ENCODE measurements at places on chromosomes 5 and 9.

- no peak for DNase-seq
Measured at GRCh38 chr9:92989561-92989960, 42.2 kb downstream of the FGD3 start.

GRCh38 chr5:53950621-53951020, 359.8 kb downstream of the ARL15 start:
- DNase-seq, result no peak

- no peak for DNase-seq
Measured at GRCh38 chr5:140554454-140554853, 2.8 kb downstream of the SRA1 start.

GRCh38 chr9:138024131-138024530, 146.5 kb downstream of the CACNA1B start:
- no peak for DNase-seq

DNA sequence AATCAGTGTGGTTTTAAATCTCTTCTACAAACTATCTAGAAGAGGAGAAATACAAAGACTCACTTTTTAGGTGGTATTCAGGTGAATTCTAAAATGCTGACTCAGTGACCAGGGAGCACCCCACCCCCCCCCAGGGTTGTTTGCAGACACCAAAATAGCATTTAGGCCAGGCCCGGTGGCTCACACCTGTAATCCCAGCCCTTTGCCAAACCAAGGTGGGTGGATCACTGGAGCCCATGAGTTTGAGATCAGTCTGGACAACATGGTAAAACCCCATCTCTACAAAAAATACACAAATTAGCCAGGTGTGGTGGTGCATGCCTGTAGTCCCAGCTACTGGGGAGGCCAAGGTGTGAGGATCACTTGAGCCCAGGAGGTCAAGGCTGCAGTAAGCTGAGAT, 119.0 kb upstream of the LMX1B start:
- DNase-seq, result no peak

- DNase-seq, result no peak
Measured at GRCh38 chr5:1949253-1949652, 66.5 kb upstream of the IRX4 start.

- no peak for DNase-seq
Measured at GRCh38 chr9:134915046-134915985, 2.4 kb downstream of the FCN1 start.

DNA sequence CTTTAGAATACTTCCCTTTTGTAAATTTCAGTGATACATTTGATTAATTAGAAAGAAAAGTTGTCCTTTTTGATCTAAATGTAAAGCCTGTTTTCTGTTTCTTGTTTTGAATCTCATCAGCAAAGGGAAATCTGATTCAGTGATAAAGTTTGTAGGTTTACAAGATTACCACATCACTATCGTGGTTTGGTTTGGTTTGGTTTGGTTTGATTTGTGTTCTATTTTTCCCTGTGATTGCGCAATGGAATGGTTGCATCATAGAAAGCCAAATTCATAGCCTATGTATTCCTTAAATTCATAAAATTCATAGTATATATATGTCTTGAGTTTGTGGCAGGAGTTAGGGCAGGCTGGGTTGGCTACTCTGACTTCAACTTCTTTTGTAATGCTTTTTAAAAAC, 15.2 kb downstream of the SRFBP1 start:
- peak; percentile 6 for DNase-seq

DNA sequence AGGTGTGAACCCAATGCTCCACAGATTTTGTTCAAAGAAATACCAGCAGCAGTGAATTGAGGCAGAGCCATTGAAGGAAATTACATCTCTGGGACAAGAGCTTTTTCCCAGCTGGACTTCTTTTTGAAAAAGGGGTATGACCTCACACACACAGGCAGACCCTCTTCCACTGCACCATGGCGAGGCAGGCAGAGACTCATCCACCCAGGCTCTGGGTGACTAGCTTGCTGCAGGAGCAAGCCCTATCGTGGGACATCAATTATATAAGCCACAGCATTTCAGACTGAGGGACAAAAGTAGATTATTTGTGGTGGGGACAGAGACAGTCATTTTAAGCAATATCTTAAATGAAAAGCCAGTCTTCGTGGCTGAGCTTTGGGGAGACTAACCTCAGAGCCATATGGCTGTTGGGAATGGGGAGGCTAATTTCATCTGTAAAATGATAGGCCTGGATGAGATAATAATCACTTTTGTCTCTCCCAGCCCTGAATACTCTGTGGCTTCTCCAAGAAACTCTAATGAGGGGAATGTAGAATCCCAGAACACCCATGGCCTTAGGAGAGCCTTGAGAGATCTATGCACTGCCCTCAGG, 113.1 kb upstream of the TNC start:
- no peak for DNase-seq

- no peak for DNase-seq
Measured at GRCh38 chr9:133665096-133665495, 28.9 kb downstream of the DBH start.

- DNase-seq, result no peak
Measured at GRCh38 chr5:52674815-52675545, 112.7 kb upstream of the ITGA1 start.

DNA sequence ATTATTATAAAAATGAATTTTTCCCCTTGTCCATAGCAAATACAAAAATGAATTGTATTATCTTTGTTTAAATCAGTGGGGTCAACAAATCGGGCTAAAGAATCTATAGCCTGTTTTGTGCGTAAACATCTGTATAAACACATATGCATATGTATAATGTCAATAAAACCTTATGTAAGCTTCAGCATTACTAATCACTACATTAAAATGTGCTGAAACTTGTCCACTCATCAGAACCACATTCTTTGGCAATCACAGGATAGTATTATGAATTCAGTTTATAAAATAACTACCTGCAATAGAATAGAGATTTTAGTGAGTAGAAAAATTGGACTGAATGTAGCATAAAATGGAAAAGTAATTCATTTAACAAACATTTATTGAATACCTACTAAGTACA, 30.6 kb downstream of the RGMB start:
- no peak for DNase-seq

DNA sequence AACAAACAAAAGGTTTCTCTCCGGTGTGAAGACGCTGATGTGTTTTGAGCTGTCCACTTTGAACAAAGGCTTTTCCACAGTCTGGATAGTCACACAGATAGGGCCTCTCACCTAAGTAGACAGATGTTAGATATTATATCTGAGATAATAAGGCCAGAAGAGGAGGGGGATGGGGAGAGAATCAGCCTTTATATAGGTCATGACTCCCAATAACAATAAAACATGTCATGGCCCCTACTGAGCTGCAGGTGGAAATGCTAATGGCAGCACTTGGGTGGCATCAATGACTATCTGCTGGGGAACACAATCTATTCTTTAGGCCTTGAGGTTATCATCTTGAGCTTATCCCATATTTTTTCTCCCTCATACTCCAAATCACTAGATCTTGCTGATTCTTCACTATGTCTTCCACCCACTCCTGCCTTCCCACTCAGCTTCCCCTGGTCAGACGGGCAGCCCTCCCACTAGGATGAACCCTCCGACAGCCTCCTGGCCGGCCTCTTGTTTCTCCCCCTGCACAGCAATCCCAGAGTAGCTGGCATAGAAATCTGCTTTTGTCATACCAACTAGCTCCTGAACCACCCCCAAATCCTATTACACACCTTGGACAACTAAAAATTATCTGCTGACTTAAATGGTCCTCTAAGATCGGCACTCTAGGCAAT, 11.5 kb upstream of the SLC35D2 start:
- DNase-seq, result no peak

DNA sequence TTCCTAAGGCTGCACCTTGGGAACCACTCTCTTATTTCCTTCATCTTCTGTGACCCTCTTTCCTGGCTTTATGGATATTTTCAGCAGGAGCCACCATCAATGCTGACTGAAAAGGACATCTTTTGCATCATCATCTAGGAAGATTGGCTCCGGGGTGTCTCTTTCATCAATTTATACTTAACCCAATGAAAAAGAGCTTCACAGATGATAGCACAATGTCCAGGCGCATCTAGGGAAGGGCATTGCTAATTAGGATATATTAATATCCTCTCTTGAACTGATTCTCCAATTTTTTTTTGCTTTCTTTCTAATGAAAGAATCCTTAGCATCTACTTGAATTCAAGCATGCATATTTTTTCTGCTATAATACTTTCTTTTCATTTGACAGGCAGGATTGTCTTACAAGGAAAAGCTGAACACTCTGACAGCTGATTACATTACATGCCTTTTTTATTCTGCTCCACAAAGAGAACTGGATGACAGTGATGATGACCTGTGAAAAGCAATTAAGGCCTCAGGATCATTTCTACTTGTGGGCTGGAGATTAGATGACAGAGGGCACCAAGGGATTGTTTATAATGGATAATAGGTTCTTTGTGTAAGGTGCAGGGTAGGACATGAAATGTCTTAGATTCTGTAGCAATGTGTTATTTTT, 60.2 kb downstream of the PCSK1 start:
- no peak for DNase-seq

DNA sequence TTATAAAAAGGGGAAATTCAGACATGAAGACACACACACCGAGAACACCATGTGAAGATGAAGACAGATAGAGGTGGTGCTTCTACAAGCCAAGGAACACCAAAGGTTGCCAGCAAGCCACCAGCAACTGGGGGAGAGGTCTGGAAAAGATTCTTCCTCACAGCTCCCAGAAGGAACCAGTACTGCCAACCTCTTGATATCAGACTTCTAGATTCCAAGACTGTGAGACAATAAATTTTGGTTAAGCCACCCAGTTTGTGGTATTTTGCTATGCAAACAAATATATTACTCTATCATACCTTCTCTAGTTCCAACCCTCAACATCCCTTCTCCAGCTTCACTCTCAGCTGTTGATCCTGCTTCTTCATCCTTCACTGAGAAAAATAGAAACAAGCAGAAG, 451.1 kb downstream of the EBF1 start:
- no peak for DNase-seq

GRCh38 chr9:88922091-88922490, 69.2 kb upstream of the S1PR3 start:
- no peak for DNase-seq

GRCh38 chr5:5189051-5189430, 48.9 kb downstream of the ADAMTS16 start:
- no peak for DNase-seq

- no peak for DNase-seq
Measured at GRCh38 chr5:153827397-153827796, 211.3 kb downstream of the FAM114A2 start.

- no peak for DNase-seq
Measured at GRCh38 chr5:167413506-167413905, 877.9 kb upstream of the WWC1 start.

DNA sequence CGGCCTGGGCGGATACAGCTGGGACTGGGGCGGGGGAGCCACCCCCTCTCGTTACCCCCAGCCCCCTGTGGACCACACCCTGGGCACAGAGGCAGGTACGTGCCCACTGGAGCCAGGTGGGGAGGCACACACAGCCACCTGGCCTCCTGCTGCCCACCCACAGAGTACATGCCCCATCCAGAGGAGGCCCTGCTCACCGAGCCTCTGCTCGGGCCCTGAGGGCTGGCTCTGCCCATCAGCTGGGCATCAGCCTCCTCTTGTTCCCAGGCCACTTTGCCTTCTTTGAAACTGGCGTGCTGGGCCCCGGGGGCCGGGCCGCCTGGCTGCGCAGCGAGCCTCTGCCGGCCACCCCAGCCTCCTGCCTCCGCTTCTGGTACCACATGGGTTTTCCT, 6.3 kb downstream of the MAMDC4 start:
- no peak for DNase-seq

DNA sequence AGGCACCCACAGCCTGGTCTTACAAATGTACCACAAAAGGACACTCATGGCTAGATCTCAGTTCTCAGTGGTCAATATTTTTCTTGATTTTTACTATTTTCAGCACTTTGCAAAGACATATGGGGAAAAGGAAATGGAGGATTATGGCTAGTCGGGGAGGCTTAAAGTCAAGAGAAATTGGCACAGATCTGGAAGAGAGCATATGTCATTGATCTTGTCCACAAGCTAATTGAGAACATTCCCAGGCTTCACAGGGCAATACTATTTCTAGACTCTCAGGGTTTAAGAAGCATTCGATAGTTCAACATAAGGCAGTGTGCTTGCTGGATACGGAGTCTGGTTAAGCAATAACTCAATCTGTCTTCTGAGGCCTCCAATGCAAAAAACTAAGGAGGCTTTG, 285.8 kb downstream of the ZNF608 start:
- no peak for DNase-seq

- DNase-seq, result no peak
Measured at GRCh38 chr5:117110548-117110947, 535.9 kb upstream of the SEMA6A start.

GRCh38 chr9:136339173-136339957, 12.0 kb downstream of the GPSM1 start:
- no peak for DNase-seq

DNA sequence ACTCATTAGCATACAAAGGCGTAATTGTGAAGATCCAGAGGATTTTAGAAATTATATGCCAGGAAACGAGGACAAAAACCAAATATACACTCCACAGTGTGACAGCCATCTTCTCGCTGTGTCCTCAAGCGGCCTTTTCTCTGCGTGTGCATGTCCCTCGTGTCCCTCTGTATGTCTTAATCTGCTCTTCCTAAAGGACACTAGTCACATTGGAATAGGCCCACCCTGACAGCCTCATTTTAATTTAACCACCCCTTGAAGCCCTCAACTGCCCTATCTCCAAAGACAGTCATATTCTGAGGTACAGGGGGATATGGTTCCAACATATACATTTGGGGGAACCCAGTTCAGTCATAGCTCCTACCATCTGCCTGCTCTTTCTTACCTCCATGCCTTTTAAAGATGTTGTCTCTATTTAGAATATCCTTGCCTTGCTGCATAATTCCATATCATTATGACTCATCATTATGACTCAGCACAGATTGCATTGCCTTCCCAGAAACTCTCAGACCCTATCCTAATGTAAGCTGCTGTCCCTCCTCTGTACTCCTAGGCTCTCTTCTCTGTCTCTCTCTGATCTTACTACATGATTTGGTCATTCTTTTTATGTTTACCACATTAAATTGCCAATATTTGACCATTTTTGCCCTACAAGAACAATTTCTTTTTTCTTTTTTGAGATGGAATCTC, 210.9 kb downstream of the AOPEP start:
- DNase-seq, result no peak

GRCh38 chr5:180467028-180467975, 26.9 kb upstream of the CNOT6 start:
- no peak for DNase-seq

DNA sequence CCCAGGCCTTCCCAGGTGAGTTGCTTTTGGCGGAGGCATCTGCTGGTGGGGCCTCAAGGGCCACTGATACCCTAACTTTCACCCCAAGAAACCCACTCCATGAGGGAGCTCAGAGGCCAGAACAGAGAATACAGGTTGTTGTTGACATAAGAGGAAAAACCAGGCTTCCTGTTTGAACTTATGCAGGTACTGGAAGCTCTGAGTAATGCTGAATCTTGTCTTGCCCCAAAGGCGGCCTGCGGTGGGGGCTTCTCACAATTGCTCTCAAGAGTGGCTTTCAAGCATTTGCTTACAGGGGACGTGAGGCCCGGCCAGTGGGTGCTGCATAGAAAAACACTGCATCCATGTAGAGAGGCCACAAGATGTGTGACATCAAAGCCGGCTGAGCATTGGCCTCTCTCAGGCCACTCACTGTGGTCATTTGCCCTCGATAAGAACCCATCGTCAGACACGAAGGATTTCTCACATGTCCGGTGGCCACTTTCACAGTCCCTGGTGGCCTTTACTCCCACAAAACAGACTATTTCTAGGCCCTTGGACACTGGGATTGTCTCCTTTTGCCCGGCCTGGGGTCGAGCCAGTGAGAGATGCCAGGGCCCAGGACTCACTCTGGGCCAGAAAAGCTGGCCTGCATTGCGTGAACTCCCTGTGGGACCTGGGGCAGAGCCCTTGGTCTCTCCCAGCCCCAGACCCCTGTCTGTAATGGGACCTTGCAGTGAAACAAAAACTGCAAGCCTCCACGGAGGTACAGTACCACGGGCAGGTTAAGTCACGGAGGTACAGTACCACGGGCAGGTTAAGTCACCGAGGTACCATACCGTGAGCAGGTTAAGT, 34.5 kb upstream of the TCF7 start:
- DNase-seq, result peak; percentile 32

Data from T-helper 1 cell (primary cell).